ENCODE measurements at places on chromosomes 11 and 22. TPM values are rescaled to one million over a fixed set of nuclear protein-coding genes. Genes with fewer than 3 reads are reported as not detected.

MLC1 gene
- 0.60 TPM for total RNA-seq

MGAT3 gene
- 0.12 TPM for total RNA-seq

NELL1 gene
- not detected for total RNA-seq

ELMOD1 gene
- total RNA-seq: 1.7 TPM

OR5A2 gene
- not detected for total RNA-seq

TEX54 gene
- total RNA-seq: not detected

TMEM191C gene
- total RNA-seq: 0.99 TPM

KRTAP5-1 gene
- not detected for total RNA-seq

SPDYC gene
- total RNA-seq: not detected

MN1 gene
- total RNA-seq: 0.21 TPM

PYGM gene
- total RNA-seq: 0.58 TPM

KRTAP5-2 gene
- not detected for total RNA-seq

GRCh38 chr22:45582236-45582954, 79.7 kb downstream of the FBLN1 start:
- no peaks in the 10 kb centered on the region for H3K36me3 ChIP-seq
- DNase-seq: no peak
- H3K4me1 ChIP-seq: no peaks in the 10 kb centered on the region
- H3K27me3 ChIP-seq: no peaks in the 10 kb centered on the region

DNA sequence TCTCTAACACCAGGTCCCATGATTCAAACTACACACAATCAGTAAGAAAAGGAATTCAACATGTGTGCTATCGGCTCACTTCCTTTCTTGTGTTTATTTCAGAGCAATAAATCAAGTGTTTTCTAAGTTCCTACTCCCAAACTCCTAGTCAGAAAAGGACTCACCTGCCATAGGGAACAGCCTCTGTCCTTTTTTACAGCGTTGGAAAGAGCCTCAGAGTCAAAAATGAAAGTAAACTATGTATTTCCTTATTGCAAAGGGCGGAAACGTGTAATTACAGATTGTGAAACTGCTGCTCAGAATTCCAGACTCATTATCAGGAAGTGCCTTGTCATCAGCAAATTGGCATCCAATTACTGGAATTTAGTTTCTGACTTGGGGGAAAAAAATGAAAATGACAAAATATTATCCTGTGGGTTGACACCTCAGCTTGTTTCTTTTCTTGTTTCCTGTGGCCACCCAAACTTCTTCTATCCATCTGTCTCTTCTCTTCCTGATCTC, at the start of gene CASP4:
CASP4 (minus strand) TSS at position 220 of the 501 bp plus-strand sequence; CDS start at position 171, 49 bp downstream.
- H3K36me3 ChIP-seq: no peaks in the 10 kb centered on the region
- peak within 1 kb of the TSS; percentile 81 for H3K27ac ChIP-seq
- peak within 1 kb of the TSS; percentile 54 for H3K4me3 ChIP-seq
- H3K27me3 ChIP-seq: no peaks in the 10 kb centered on the region

DNA sequence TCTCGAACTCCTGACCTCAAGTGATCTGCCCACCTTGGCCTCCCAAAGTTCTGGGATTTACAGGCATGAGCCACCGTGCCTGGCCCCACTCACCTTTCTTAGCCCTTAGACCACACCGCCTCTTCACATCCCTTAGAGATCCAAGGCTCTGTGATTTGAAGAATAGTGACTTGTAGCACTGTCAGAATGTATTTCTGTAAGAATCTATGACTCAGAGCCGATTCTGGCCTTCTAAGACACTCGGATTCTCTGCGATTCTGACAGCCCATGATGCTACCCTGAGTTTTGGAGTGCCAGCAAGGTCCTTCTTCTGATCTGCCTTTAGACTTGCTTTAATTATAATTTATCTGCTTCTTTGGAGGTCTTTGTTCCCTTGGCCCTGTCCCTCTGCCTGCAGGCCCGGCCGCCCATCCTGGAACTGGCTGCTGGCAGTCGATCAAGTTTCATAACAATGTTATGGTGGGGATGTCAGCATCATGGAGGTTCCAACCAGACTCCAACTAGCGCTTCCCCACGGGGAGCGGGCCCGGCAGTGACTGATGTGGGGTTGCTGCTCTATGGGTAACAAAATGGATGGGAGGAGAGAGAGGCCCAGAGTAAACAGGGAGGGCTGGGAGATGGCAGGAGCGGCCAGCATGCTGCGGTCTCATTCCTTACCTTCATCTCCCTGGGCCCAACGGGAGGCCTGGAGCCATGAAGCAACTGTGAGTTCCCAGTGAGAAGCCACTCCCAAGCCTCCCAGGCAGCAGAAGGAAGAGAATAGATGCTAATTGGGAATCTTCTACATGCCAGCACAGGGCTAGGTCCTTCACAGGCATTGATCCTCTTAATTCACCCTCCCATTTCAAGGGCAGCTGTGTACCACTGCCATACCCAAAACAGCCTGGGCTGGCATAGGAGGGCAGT, 55.7 kb upstream of the RASD2 start:
- H3K4me3 ChIP-seq: no peak overlapping the region
- no peaks in the 10 kb centered on the region for H3K27me3 ChIP-seq
- no peak for DNase-seq
- H3K36me3 ChIP-seq: no peaks in the 10 kb centered on the region
- no peak overlapping the region for H3K27ac ChIP-seq
- no peaks in the 10 kb centered on the region for H3K4me1 ChIP-seq

- no peak overlapping the region for H3K4me3 ChIP-seq
- no peaks in the 10 kb centered on the region for H3K27me3 ChIP-seq
- H3K4me1 ChIP-seq: no peaks in the 10 kb centered on the region
- peaks cover 15% of the 10 kb centered on the region for H3K36me3 ChIP-seq
- no peak overlapping the region for H3K27ac ChIP-seq
Measured at GRCh38 chr11:729492-730074, 17.7 kb upstream of the TALDO1 start.

DNA sequence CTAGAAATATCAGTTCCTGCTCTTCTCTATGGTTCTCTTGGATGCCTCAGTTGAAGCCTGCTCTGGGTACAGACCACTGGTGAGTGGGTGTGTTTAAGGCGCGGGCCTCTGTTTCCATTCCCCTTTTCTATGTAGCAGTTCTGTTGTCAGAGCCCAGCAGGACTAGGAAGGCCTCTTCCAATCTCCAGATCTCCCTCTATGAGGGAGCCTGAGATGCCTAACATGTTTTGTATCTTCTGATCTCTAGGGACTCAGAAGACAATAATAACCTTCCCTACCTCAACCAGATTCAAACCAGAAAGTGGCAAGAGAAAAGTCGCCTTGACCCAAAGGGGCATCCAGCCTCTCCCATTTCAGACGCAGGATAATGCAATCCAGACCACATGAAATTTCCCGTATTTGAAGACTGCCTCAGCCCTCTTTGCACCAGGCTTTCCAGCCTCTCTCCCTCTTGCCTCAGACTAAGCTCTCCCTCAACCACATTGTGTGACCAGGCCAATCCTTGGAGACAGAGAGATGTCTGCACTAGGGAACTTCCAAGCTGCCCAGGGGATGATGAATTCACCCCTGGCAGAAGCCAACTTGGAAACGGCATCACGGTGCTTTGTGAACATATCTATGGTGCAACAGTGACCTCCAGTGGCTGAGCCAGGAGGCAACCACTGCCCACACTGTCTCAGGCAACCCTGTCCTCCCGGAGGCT, 150.1 kb upstream of the UBASH3B start:
- no peaks in the 10 kb centered on the region for H3K36me3 ChIP-seq
- no peaks in the 10 kb centered on the region for H3K27me3 ChIP-seq
- H3K4me1 ChIP-seq: no peaks in the 10 kb centered on the region
- H3K4me3 ChIP-seq: no peak overlapping the region

- peaks cover 2% of the 10 kb centered on the region for H3K4me1 ChIP-seq
- H3K4me3 ChIP-seq: no peak overlapping the region
- peaks cover 3% of the 10 kb centered on the region for H3K36me3 ChIP-seq
- peak overlapping the region; percentile 87 for H3K27ac ChIP-seq
Measured at GRCh38 chr11:46675288-46675851, 25.0 kb downstream of the ARHGAP1 start.

- H3K36me3 ChIP-seq: peaks cover 8% of the 10 kb centered on the region
- no peak overlapping the region for H3K27ac ChIP-seq
- H3K27me3 ChIP-seq: no peaks in the 10 kb centered on the region
- H3K4me3 ChIP-seq: no peak overlapping the region
- no peaks in the 10 kb centered on the region for H3K4me1 ChIP-seq
Measured at GRCh38 chr11:66684635-66685034, 6.9 kb upstream of the RBM4B start.

GRCh38 chr22:41857860-41858199, 24.9 kb downstream of the SREBF2 start:
- DNase-seq: no peak
- H3K4me3 ChIP-seq: no peak overlapping the region
- no peaks in the 10 kb centered on the region for H3K36me3 ChIP-seq

GRCh38 chr11:92225568-92226330, 1.1 kb downstream of the FAT3 start:
- H3K27me3 ChIP-seq: peaks cover 17% of the 10 kb centered on the region
- DNase-seq: no peak
- H3K4me1 ChIP-seq: peaks cover 12% of the 10 kb centered on the region

DNA sequence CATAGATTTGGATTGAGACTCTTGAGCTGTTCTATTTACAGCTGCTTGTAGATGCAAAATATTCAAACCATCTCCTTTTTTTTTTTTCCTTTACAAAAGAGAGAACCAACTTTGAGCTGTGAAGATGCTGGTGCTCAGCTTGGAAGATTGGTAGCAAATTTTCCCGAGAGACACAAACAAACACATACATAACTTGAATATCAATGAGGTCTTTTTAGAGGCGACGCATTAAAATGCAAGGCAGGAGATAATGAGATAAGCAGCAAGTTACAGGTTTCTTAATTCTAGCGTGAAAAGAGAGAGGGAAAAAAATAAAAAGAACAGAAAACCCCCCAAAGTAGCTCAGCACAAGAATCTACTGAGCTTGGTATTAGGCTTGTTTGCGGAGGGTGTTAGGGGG, 247.0 kb upstream of the SORL1-AS1 start:
- no peaks in the 10 kb centered on the region for H3K27me3 ChIP-seq
- H3K4me1 ChIP-seq: no peaks in the 10 kb centered on the region

- H3K36me3 ChIP-seq: no peaks in the 10 kb centered on the region
- H3K4me1 ChIP-seq: no peaks in the 10 kb centered on the region
- no peak overlapping the region for H3K4me3 ChIP-seq
- H3K27ac ChIP-seq: no peak overlapping the region
Measured at GRCh38 chr11:2932850-2933251, 3.6 kb upstream of the PHLDA2 start.

GRCh38 chr11:66861774-66862558, 5.1 kb downstream of the LRFN4 start:
- no peak for DNase-seq
- no peaks in the 10 kb centered on the region for H3K27me3 ChIP-seq
- no peaks in the 10 kb centered on the region for H3K4me1 ChIP-seq
- no peak overlapping the region for H3K27ac ChIP-seq

DNA sequence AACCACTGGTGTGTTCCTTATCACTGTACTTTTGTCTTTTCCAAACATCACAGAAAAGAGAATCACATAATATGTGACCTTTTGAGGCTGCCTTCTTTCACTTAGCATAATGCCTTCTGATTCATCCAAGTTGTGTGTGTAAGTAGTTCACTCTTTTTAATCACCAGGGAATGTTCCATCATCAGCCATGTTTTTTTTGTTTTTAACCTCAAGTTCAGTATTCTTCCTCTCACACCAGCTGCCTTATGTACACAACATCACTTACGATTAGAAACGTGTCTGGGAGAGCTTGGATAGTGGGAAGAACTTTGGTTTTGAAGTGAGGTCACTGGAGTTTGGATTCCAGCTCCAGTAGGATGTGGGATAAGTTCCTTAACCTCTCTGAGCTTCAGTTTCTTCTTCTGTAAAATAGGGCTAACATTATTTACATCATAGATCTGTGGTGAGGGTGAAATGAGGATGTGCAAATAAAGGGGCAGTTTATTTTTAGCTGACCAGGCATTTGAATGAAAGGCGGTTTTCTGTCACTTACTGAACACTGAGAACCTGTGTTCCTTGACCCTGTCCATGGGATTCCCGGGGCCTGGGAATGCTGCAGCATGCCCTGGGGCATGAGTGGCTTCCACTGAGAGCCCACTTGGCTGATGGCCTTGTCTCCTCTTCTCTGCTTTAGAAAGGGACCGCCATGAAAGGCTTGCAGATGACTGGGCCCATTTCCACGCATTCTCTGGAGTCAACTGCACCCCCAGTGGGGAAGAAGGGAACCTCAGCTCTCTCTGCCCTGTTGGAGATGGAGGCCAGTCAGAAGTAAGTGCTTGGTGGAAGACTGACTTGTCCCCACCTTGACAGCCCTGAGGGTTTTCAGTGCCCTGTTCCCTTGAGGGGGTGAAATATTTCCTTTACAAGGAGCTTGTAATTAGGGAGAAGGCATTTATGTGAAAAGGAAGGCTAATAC, 92.6 kb downstream of the DEPDC5 start:
- no peak for DNase-seq
- H3K27me3 ChIP-seq: no peaks in the 10 kb centered on the region
- no peak overlapping the region for H3K4me3 ChIP-seq
- H3K36me3 ChIP-seq: peaks cover 4% of the 10 kb centered on the region

GRCh38 chr11:30579415-30580175, 6.6 kb downstream of the MPPED2 start:
- no peak overlapping the region for H3K4me3 ChIP-seq
- DNase-seq: no peak
- H3K27me3 ChIP-seq: no peaks in the 10 kb centered on the region
- H3K36me3 ChIP-seq: no peaks in the 10 kb centered on the region
- no peaks in the 10 kb centered on the region for H3K4me1 ChIP-seq

DNA sequence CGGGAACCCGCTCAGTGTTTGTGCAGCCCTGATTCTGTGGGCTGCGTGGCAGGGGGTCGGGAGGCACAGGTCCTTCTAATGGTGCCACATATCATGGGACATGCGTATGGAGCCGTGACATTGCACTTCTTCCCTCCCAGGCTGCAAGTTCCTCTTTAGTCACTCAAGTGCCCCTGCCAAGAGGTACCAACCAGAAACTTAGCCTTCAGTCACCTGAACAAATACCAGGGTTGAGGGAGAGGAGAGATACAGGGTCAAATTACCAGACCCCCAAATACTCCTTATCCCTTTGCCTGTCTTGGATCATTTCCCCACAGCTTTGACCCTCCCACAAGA, 209.1 kb downstream of the BUD13 start:
- H3K4me1 ChIP-seq: no peaks in the 10 kb centered on the region
- no peak overlapping the region for H3K4me3 ChIP-seq
- H3K27ac ChIP-seq: no peak overlapping the region
- H3K36me3 ChIP-seq: no peaks in the 10 kb centered on the region

DNA sequence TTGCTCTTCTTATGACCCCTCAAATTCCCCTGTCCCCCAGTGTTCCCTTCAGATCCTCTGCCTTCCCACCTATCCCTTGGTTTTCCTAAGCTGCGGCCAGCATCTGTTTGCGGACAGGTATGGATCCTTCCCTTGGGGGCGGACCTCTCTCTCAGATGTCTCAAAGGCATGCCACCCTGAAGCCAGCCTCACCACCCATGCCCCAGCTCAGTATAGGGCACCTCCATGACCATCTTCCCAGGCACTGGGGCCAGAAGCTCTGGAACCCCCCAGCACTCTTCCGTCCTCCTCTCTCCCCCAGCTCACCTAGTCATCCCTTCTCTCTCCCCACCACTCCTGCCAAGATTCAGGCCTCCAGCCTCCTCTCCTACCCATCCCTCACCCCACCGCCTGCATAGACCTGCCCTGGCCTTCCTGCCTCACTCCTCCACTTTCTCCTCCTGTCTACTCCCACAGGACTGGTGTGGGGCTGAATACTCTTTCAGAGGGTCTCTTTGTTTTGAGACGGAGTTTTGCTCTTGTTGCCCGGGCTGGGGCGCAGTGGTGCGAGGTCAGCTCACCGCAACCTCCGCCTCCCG, 2.2 kb downstream of the LRRC75B start:
- no peak overlapping the region for H3K27ac ChIP-seq
- H3K4me3 ChIP-seq: no peak overlapping the region
- no peaks in the 10 kb centered on the region for H3K36me3 ChIP-seq
- no peak for DNase-seq
- no peaks in the 10 kb centered on the region for H3K4me1 ChIP-seq

GRCh38 chr11:29490938-29491337, 525.9 kb downstream of the KCNA4 start:
- no peak overlapping the region for H3K4me3 ChIP-seq
- no peaks in the 10 kb centered on the region for H3K36me3 ChIP-seq
- no peak overlapping the region for H3K27ac ChIP-seq
- no peaks in the 10 kb centered on the region for H3K27me3 ChIP-seq
